ENCODE measurements at places on chromosomes 1 and 21. TPM values are rescaled to one million over a fixed set of nuclear protein-coding genes. Genes with fewer than 3 reads are reported as not detected.

The ZNF670 gene
- total RNA-seq = 4.3 TPM

The TP73 gene
- total RNA-seq = not detected

The PLA2G2F gene
- total RNA-seq = not detected

The C21orf58 gene
- total RNA-seq = 5.5 TPM

The PLD5 gene
- not detected for total RNA-seq

The FCRL1 gene
- total RNA-seq = not detected

The LCE2B gene
- total RNA-seq = not detected

- DNase-seq = no peak
Measured at GRCh38 chr1:17603091-17603841, 63.8 kb downstream of the ARHGEF10L start.

GRCh38 chr1:157497987-157498735 is 54.2 kb downstream of the FCRL5 start:
- no peak for DNase-seq

GRCh38 chr21:42356046-42356445 is 5.3 kb upstream of the TFF2 start:
- no peak for DNase-seq

GRCh38 chr1:245108909-245109308 is 45.9 kb upstream of the KIF26B start:
- DNase-seq = no peak

GRCh38 chr1:113935970-113936369 is 6.8 kb downstream of the HIPK1 start:
- no peak for DNase-seq

DNA sequence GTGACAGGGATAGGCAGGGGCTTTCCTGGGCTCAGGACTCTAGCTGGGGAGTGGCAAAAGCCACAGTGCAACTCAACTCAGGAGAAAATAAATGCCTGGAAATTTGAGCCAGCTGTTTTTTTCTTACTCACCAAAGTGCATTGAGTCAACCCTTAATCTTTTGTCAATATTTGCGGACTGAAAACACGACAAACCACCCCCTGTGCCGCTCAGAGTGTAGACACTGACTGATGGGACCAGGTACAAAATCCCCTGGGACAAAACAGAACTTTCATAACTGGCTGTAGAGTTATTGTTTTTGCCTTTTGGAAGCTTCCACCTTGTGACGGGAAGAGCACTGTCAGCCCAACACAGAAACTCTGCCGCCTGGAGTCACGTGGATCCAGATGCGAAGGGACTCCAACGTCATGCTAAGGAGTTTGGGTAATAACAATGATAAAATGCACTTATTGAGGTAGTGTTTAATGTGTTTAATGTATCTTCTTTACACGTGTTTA is 164.6 kb downstream of the PLPP3 start:
- no peak for DNase-seq

GRCh38 chr1:43058545-43059360 is 100.1 kb upstream of the SLC2A1 start:
- peak; percentile 70 for DNase-seq

GRCh38 chr1:118563981-118564951 is 379.2 kb upstream of the SPAG17 start:
- no peak for DNase-seq

DNA sequence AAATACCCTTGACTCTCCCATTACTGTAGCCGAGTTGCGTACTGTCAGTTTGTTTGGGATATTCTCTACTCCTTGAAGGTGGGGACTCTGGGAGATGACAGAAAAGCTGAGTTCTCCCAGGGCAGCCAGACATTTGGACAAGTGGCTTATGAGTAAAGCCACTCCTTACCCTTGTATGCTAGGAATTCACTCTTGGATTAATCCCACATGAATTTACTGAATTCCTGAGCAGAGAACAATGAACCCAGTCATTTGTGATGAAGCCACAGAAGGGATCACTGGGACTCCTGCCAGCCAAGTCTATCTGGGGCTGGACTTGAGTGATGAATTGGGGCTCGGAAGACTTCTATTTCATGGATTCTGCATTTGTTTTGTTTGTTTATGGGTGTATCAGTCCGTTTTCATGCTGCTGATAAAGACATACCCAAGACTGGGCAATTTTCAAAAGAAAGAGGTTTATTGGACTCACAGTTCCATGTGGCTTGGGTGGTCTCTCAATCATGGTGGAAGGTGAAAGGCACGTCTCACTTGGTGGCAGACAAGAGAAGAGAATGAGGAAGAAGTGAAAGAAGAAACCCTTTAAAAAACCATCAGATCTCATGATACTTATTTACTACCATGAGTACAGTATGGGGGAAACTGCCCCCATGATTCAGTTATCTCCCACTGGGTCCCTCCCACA is 25.1 kb downstream of the C1orf116 start:
- peak; percentile 14 for DNase-seq

GRCh38 chr1:9197186-9198099 is 37.1 kb upstream of the H6PD start:
- DNase-seq = no peak

DNA sequence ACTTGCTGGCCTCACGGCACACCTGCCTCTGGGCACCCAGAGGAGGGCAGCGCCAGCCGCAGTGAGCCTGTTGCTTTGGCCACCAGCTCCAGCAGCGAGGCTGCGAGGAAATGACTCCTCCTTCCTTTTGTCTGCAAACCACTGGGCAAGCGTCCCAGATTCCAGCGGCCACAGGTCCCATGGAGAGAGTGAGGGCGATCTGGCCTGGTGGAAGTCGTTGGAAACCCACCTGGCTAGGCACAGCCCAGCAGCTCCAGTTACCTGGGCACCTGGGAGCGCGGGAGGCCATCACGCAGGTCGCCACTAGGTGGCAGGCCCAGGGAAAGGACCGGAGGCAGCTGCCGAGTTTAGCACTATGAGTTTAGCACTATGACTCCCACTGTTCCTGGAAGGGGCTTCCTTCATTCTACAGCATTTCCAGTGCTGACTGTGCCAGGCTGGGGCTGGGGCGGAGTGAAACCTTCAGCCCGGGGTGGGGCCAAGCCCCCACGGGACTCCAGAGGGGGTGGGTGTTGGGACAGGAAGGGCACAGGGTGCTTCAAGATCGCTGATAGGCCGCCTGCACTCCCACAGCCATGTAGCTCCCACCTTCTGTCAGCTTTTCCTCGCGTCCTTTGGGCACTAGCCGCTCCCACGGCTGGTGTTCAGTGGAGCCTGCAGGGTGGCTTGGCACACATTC is 1.1 kb upstream of the ESPN start:
- DNase-seq = no peak

- no peak for DNase-seq
Measured at GRCh38 chr1:54489627-54490250, 58.3 kb upstream of the ACOT11 start.

Data from fibroblast of villous mesenchyme (primary cell).